T-helper 2 cell (primary cell): ENCODE measurements at places on chromosomes 5 and 9.

GRCh38 chr5:100434815-100435214, 100.4 kb upstream of the FAM174A start:
- no peak for DNase-seq

- DNase-seq, result no peak
These were observed 103.5 kb upstream of the NR3C1 start for GRCh38 chr5:143506836-143507552.

GRCh38 chr5:145283141-145283810, 551.9 kb downstream of the PRELID2 start:
- no peak for DNase-seq

- DNase-seq, result no peak
These were observed 111.8 kb upstream of the IER5L start for GRCh38 chr9:129289883-129290282.

- no peak for DNase-seq
These were observed 116.6 kb downstream of the KLHL3 start for GRCh38 chr5:137619191-137619870.

DNA sequence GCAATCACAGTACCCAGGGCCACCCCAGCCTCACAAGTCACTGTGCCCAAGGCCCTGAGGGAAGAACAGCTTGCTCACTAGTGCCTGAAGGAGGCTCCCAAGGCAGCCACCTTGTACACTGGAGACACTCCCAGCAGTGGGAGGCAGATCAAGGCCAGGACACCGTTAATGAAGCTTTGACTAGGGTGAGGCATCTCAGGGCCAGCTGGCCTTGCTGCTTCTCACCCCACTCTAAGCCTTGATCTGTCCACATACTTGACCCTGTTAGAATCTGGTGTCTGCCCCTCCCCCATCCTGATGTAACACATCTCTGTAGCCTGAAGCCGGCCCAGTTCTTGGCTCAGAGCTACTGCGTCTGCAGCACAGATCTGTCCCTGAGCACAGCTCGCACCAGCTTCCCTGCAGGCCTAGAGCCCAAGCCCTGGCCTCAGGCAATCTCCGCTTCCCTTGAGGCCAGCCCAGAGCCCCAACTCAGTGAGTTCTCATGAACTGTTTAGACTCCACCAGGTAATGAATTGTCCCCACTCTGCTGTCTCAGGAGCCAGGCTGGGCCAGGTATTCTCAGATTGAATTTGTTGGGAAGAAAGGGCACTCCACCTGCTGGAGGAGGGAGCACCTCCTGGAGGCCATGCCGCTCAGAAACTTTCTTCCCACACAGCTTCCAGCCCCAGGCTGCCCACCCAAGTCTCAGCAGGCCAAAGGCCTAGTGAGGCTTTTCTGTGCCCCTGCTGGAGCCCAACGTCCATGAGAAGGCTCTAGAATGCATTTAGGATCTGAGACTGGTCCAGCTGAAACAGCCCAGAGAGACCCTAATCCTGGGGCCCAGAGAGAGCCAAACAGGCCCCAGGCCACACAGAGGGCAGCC, 13.4 kb upstream of the JADE2 start:
- no peak for DNase-seq

- DNase-seq, result no peak
These were observed 66.8 kb upstream of the ADCY2 start for GRCh38 chr5:7329141-7329540.

DNA sequence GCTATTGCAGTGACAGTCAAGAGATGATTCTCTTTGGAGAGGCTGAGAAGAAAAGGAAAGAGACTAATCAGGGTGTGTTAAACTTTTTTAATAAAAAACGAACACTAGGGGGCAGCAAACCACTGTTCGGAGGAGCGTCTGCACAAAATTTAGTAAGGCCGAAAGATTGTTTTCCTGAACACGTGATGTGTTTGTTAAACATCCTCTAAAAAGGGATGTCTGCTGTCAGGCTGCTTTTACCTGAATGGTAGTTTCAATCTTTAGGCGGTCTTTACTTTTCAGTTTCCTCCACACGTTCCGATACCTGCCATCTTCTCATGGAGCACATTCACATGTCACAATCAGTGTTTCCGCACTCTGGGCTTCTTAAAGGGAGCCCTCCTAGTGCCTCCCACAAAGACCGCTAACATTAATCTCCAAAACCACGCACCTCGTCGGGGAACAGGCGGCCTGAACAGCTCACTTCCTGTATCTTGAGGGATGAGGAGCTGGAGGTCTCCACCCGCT, 125.2 kb downstream of the GPBP1 start:
- peak; percentile 15 for DNase-seq

- no peak for DNase-seq
These were observed 113.3 kb downstream of the SV2C start for GRCh38 chr5:76196457-76196856.

DNA sequence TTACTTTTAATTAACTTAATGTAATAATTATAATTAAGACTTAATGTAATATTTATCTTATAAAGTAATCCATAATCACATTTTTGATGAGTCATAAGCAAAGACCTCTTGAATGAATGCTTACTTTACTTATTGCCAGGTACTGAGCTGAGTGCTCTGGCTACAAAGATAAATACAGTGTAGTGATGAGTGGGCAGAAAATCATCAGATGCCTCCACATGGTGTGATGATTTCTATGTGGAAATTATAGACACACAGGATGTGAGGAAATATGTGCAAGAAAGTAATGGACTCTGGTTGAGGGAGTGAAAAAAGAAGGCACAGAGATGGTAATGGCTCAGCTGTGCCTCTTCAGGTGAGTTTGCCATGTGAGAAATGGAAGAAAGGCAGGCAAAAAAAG, 422.6 kb upstream of the CD180 start:
- DNase-seq, result no peak

GRCh38 chr5:15566306-15566705, 66.3 kb downstream of the FBXL7 start:
- DNase-seq, result no peak

- no peak for DNase-seq
These were observed 33.3 kb downstream of the FBXO10 start for GRCh38 chr9:37542895-37543294.

- no peak for DNase-seq
These were observed 5.5 kb downstream of the GDF9 start for GRCh38 chr5:132860742-132861141.

DNA sequence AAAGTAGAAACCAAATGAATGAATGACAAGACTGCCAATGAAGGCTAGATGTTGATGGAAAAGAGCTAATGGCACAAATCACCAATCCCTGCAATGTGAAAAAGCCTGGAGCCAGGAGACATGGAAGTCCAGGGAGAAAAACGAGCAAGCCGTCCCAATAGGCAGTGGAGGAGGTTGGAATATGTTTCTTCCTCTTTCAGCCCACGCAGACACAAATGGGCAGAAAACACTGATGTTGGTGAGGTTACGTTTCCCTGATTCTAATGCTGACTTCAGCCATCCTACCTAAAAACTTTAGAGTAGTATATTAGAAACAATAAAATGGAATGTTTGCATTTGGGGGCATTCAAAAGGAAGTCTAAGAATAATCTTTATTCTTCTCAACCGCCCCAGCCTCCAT, 23.9 kb upstream of the KIF2A start:
- DNase-seq, result no peak

DNA sequence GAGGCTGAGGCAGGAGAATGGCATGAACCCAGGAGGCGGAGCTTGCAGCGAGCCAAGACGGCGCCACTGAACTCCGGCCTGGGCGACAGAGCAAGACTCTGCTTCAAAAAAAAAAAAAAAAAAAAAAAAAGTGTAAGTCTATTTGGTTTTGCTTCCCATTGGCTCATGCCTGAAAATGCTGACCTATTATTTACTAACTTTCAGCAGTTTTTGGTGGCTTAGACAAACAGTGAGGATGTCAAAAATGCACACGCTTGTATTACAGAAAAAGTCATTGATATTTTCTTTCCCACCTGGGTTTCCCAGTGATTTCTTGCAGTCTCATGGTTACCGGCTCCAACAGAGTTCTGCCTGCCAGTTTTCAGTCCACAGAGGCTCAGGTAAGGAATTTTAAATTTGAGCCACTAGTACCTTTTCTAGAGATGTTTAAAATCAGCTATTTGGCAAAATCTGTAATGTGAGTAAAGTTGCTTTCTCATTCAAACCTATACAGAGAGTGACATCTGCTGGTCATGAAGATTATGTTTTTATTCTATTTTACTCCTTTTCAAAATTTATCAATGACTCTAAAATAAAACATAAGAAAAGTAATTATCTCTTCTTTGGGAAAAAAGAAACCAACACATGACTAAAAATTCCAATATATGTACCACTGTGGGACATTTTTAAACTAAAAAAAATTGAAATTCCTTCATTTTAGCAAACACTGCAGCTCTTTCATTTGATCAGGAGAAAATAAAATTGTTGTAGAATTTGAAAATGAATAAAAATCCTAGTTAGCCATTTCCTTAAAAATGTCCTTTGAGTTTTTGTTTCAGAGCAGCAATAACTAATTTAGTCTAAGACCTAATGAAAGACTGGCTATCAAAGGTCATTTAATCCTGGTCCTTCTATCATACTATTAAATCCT, 8.8 kb downstream of the FAM200C start:
- no peak for DNase-seq

GRCh38 chr5:168992687-168993086, 308.3 kb downstream of the SLIT3 start:
- no peak for DNase-seq

- DNase-seq, result no peak
These were observed 198.0 kb upstream of the EGFLAM start for GRCh38 chr5:38060354-38060753.

GRCh38 chr5:40464511-40464910, 215.2 kb upstream of the PTGER4 start:
- no peak for DNase-seq

- DNase-seq, result no peak
These were observed 364.1 kb downstream of the MAN2A1 start for GRCh38 chr5:110053824-110054223.
